ENCODE measurements at places on chromosomes 1 and 21.

DNA sequence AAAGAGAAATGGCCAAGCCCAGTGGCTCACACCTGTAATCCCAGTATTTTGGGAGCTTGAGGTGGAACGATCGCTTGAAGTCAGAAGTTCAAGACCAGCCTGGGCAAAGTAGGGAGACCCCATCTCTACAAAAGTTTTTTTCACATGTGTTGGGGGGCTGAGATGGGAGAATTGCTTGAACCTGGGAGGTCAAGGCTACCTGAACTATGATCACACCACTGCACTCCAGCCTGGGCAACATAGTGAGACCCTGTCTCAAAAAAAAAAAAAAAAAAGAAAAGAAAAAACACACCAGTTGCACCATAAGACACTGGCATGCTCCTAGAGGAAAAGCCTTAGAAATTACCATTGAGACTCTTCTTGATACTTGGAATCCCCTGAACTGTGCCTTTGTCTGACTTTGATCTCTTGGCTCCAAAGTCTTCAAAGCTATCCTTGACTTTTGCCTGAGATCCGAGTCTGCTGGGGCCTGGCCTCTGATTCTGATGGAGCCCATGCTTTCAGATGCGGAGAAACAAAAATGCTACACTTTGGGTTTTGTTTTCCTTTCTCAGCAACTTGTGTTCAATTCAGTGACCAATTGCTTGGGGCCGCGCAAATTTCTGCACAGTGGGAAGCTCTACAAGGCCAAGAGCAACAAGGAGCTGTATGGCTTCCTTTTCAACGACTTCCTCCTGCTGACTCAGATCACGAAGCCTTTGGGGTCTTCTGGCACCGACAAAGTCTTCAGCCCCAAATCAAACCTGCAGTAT is 33.7 kb downstream of the ATP5PO start:
- DNase-seq, result peak; percentile 12

- no peak for DNase-seq
These were observed 27.1 kb upstream of the KCTD3 start for GRCh38 chr1:215539803-215540570.

GRCh38 chr1:108192581-108192980 is 7.6 kb downstream of the SLC25A24 start:
- no peak for DNase-seq

GRCh38 chr21:39317134-39318090 is 4.0 kb upstream of the BRWD1 start:
- no peak for DNase-seq

GRCh38 chr1:153801786-153802697 is 26.8 kb downstream of the SLC27A3 start:
- no peak for DNase-seq

- DNase-seq, result no peak
These were observed 81.5 kb upstream of the LYPLAL1 start for GRCh38 chr1:219092206-219092605.

Measured in brain microvascular endothelial cell (primary cell).